ENCODE measurements at places on chromosomes 6 and 20.
A peak's percentile ranks its signal among the peaks of the same experiment; 100 is the strongest.

DNA sequence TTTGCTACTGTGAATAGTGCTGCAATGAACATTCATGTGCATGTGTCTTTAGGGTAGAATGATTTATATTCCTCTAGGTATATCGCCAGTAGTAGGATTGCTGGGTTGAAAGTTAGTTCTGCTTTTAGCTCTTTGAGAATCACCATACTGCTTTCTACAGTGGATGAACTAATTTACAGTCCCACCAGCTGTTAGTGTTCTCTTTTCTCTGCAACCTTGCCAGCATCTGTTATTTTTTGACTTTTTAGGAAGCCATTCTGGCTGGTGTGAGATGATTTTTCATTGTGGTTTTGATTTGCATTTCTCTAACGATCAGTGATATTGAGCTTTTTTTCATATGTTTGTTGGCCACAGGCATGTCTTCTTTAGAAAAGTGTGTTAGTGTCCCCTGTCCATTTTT, 40.0 kb downstream of the PLG start:
- DNase-seq: no peak

- no peak for DNase-seq
Measured at GRCh38 chr6:1111361-1111760, 200.5 kb upstream of the FOXQ1 start.

DNA sequence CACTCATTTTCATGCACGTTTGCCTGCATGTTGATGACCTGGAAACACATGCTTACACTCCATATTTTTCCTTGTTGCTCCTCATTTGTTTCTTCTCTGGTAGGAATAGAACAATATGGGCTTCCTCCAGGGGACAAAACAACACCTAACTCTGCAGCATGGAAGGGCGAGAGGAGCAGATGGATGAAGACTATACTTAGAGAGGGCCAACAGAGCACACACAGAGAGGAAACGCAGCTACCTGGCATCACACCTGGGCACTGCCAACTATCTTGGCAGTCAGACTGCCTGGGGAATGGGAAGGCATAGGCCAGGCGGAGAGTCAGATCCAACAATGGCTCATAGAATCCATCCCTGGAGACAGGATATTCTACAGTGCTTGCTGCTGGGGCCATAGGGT, 290.9 kb downstream of the CD83 start:
- DNase-seq: no peak

- no peak for DNase-seq
Measured at GRCh38 chr6:19342616-19343015, 494.6 kb upstream of the ID4 start.

DNA sequence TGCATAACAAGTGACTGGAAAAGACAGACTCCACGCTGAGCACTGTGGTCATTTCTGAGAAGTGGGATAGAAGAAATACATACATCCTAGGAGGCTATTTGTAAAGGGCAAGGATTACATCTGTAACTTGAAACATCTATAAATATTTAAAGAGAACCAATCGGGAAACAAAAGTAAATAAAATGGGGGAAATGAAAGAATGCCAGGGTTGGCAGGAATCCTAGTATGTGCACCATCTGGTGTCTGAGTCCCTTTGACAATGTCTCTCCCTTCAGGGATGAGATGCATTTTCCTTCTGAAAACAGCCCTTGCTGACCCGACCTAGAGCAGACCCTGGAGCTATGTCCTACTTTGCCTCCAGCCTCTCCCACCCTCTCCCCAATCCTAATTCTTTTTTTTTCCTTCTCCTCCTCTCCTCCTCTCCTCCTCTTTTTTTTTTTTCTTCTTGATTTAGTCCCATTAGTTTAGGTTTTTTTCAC, 53.2 kb downstream of the VSTM2L start:
- no peak for DNase-seq

DNA sequence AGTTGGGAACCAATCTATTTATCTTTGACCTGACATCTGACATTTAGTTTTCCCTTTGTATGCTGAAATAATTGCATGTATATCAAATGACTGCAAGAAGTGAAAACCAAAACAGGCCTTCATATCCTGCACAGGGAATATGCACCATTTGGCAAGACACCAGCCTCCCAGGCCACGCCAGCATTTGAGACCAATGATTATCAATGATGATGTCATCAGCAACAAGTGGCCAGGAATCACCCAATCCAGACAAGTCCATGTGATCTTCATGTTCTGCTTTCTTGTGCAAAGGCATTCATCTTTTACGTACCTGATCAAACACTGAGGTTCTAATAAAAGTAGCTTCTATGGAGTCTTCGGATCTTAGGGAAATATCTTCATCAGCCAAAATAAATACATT, 107.4 kb upstream of the TENT5A start:
- DNase-seq: no peak

DNA sequence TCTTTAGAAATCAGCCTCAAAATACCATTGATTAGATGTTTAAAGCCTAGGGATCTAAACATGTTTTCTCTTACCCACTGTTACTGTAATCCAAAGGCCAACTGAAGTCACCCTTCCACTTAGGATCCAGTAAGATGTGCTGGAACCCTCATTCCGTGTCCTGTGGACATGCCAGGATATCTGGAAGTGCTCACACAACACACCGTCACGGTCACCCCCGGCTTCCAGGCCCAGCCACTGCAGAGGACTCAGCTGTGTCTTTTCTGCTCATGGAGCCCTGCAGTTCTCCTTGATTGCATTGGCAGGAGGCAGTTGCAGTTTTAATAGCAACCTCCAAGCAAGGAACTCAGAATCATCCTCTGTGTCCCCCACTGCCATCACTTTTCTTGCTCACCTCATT, 93.3 kb downstream of the CAP2 start:
- DNase-seq: no peak

DNA sequence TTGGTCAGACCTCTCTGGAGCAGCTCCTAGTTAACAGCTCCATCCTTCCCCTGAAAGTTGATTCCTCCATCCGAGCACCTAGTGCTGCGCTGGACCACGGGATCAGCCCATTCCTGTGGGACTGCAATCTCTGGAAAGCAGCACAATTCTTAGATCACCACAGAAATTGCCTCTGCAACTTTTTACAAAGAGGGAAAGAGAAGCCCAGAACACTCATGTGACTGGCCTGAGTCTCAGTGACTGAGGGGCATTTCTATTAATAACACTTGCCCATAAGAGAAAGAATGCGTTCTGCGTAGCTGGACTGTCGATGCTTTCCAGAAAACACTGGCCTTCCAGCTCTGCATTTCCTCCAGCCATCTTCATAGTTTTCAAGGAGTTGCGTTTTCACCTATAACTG, 18.3 kb downstream of the MPC1 start:
- DNase-seq: no peak

- no peak for DNase-seq
Measured at GRCh38 chr6:2471472-2471871, 226.1 kb upstream of the GMDS start.

DNA sequence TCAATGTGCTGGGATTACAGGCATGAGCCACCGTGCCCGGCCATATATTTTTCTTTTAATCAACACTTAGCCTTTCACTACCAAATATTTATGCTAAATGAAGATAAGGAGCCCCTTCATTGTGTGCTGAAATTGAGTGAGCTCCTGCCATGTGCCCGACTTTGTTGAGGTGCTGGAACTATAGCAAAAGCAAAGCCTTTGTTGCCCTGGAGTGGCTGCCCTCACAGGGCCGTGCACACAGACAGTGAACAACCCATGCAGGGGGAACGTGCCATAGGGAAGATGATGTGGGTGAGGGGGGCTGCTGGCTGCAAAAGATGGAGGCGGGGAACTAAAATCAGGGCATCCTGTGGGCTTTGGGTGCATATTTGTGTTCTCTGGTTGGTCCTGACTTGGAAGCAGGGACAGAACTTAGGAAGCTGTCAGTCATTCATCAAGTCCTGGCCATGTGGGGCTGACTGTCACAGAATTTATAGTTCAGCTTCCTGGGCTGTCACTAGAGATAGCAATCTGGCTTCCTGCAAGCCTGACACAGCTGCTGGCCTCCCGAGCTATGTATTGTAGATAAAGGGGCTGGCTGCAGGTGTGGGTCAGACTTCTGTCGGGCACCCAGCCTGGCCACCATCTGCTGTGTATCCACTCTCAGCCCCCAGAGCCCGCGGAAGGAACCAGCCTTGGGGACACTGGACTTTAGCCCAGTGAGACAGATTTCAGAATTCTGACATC, 56.8 kb upstream of the MPC1 start:
- DNase-seq: no peak

DNA sequence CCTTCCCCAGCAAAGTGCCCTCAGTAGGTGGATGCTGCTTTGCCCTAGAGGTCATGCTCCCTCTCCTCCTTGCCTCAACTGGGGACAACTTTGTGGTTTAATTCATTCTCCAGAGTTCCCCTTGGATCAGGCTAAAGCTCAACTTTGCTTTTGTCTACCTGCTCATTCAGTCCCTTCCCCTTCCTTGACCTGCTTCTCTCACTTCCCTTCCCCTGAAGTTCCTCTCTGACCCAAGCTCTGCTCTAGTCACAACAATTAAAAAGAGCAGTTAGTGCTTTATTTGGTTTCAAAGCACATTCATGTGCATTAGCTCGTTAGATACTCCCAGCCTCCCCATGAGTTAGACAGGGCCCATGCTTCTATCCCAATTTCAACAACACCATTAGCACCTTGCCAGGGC, 71.3 kb downstream of the DZANK1 start:
- no peak for DNase-seq

DNA sequence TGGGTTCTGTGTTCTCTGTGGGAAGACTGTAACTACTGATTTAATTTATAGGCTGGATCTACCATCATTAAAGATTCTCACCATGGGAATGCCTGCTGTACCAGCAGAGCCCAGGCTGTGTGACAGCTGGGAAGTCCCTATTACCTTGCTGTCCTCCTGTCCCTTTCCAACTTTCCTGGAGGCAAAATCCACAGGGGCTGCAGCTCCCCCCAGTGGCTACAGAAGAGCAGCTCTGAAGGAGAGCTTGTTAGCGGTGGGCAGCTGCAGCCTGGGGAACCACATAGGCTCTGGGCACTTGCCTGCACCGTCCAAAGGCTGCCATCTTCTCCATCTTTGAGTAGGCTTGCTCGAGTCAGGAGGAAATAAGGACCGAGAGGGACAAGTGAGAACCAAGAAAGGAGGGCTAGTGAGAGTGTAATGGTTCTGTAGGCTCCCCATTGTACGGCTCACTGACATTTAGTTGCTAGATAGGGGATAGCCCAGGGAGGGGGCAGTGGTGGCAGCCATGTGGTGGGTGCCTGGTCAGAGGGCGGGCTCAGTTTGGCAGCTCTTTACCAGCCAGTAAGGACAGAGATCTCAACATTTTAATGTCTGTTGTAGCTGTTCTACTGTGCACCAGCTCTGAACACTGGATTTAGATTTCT, 155.1 kb upstream of the MLIP start:
- DNase-seq: peak; percentile 60

DNA sequence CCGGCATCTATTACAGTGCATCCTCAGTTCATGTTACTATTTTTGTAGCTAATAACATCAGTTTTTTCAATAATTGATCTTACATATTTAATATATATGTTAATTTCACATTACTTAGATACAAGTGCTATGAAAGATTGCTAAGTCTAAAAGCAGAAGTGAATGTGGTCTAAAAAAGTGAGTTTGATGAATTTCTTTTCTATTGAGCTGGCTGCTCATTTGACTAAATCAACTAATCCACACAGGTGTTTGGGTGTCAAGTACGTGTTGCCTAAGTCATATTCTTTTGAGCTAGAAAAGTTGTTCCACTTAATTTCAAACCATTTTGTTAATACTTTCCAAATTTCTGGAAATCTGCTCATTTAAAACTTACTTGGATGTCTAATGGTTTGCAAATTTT, 46.6 kb upstream of the EZR start:
- no peak for DNase-seq

DNA sequence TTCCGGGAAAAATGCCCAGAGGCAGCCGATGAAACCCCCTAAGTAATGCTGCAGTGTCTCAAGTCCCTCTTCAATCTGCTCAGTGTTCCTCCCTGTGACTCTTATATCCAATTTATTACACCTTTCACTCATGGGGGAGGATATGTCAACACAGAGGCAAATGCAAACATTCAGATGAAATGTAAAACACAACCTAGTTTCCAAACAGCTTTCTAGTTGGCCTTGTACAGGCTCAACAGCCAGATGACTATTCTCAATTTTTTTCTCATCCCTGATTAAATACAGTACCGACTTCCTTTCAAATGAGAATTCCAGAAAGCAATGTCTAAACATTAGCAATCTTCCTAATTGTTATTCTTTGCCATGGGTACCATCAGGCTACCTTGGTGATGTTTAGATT, 65.0 kb downstream of the BLOC1S5 start:
- no peak for DNase-seq

- no peak for DNase-seq
Measured at GRCh38 chr6:170279977-170280688, 10.7 kb downstream of the DLL1 start.

DNA sequence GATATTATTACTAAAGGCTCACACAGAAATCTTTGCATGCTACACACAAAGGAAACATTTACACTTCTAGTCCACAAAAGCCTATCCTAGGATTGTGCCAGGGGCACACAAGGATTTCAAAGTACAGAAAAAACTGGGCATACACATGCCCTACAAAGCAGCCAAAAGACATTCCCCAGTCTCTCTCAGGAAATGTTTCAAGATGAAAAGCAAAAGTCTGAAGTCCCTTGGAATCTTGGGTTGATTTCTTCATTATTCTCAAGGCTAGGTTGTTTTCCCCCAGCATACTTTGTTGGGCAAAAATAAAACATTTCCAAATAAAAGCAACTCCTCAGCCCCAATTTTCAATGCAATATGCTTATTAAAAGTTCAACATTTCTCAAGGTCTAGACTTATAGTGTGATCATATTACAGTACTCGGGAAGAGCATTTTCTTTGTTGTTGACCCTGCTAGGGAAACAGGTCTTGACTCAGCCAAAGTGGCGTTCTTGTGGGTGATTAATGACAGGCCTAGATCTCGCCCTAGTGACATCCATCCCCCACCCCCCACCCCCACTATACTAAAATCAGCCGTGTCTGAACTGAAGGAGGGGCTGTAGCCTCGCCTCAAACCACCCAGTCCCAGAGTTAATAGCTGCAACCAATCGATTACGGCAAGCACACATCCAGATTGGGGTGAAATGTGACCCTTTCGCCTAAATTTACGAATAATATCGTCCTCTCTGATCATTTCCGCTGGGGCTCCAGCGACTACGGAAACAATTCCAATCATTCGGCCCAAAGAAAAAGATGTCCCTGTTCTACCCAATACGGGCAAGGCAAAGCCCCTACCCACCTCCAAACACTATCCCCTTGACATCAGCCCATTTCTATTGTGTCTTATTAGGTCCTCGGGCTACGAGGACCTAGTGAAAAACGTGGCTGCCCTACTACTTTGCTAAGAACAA, 1.4 kb downstream of the AKIRIN2 start:
- DNase-seq: peak; percentile 68

Data from amniotic epithelial cell (primary cell).